NK-92 treated with Interleukin-12 subunit alpha and Interleukin-12 subunit beta, amount 100 ng/mL, for 24 hours (cell line): ENCODE measurements at places on chromosomes 2 and 18.

DNA sequence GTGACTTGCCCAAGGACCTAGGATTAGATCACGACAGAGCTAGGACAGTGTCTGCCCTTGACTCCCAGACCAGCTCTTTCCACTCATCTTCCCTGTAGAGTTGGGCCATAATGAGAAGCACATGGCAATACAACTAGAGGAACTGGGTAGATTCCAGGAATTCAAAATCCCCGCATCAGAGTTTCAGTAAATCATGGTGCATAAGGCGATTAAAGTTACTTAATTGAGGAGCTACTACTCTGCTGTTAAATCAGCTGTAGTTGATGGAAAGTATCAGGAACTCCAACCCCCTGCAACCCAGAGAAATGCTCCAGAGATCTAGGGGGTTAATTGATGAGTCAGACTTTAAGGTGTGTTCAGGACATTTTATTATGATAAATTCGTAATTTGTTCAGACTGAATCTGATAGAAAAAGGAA lies 5.7 kb downstream of the ANTXR1 start:
- no peak for DNase-seq

DNA sequence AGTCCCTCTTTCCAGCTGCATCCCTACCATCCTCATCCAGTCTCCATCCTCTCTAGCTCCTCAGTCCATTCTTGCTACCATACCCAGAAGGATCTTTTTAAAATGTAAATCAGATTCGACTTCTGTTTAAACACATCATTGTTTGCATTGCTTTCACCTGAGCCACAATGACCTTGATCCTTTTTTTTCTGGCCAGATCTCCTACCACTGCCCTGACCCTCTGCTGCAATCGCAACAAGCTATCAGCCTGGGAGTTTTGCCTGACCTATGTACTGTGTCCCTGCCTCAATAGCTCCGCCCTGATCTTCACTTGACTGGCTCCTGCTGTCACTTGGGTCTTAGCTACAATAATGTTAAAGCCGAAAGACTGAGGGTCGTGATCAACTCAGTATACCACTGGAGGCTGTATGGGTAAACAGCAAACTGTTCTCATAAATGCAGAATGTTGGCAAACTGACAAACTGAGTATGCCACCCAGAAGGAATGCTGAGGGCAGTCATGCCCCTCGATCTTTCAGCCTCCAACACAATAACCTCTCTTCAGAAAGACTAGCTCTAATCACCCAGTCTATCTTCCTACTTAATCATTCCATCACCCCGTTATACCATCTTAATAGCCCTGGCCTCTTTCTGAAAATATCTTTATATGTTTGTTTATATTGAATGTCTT lies 2.6 kb upstream of the RBM43 start:
- no peak for DNase-seq

DNA sequence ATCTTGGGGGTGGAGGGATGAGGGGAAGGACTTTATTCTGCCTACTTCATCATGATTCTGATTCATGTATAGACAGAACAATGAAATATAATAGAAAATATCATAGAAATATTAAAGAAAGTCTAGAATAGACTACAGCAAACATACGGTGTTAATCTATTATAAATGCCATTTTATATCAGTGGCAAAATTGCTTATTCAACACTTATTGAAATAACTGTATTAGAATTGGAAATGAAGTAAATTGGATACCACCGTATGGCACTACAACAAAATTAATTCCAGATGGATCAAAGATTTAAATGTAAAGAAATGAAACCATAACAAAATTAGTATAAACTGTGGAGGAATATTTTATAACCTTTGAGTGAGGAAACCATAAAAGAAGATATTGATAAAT lies 213.3 kb upstream of the CTAGE1 start:
- DNase-seq, result no peak

- DNase-seq, result no peak
Measured at GRCh38 chr18:75160364-75160763, 48.6 kb downstream of the PTGR3 start.

GRCh38 chr2:39620067-39620466 lies 45.6 kb upstream of the TMEM178A start:
- DNase-seq, result no peak

DNA sequence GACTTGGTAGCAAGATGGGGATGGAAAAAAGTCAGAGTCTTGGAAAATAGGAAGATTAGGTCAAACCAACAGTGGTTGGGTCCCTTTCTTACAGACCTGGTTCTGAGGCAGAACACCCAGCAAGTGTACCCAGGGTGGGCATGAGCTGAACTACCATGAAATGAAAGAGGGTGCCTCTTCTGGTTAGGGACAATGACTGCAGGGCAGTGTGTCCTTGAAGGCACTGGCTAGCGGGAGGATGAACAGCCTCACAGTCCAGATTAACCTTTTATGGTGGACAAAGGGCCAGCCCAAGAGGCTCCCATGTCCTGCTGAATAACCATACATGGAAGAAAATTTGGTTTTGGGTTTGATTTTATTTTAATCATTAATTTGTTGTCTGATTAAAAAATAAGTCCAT lies 61.8 kb upstream of the CCDC85A start:
- DNase-seq, result no peak

DNA sequence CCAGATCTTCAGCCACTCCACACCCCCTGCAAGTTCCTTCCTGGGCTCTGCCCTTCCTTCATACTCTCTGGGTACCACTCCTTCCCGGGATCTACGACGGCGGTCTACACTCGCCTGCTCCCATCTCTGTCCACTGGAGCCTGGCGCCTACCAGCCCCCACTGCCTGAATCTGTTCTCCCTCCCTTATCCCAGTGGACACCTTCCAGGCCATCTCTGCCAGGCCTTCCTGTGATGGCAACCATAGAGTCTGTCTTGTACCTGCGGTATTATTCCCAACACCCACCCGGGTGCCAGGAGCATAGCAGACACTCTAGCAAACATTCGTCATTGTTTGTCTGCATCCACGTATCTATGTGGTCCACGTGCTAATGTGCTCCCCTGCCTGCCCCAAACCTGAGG lies 140.9 kb downstream of the ZFP36L2 start:
- DNase-seq, result no peak

- DNase-seq, result no peak
Measured at GRCh38 chr2:174158003-174158402, 90.3 kb downstream of the OLA1 start.

- DNase-seq, result no peak
Measured at GRCh38 chr18:36411745-36412168, 114.2 kb downstream of the FHOD3 start.

GRCh38 chr2:149005471-149006077 lies 32.9 kb upstream of the LYPD6B start:
- no peak for DNase-seq

DNA sequence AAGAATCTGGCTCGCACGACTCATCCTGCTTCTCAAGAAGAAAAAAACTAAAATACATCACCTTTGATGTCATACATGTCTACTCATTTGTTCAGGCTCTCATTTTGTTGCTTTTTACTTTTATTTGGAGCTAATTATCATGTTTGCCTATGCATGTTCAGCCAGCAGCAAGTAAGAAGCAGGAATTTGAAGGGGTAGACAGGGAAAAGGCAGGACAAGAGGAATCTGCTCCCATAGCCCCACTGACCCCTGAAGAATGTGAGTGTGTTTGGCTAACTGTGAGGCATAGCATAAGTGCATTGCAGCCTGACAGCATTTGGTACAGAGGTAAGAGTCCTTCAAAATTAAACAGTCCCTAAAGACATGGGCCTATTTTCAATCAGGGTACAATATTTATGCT lies 72.7 kb downstream of the NYAP2 start:
- DNase-seq, result no peak

GRCh38 chr18:24811950-24812681 lies 351.7 kb downstream of the HRH4 start:
- DNase-seq, result no peak

DNA sequence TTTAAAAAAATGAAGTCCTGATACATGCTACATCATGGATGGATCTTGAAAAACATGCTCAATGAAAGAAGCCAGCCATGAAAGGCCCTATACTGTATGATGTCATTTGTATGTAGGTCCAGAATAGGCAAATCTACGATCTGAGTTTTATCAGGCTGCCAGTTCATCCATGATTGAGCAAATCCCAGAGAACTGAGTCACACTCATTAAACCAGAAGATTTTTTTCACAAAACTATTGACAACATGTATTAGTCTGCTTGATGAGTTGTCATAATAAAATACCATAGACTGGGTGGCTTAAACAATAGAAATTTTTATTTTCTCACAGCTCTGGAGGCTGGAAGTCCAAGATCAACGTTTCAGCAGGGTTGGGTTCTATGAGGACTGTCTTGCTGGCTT lies 130.7 kb downstream of the MREG start:
- DNase-seq, result no peak

GRCh38 chr18:55038162-55038561 lies 78.9 kb upstream of the CCDC68 start:
- no peak for DNase-seq

GRCh38 chr2:24745825-24746224 lies 47.4 kb downstream of the PTRHD1 start:
- DNase-seq, result no peak

DNA sequence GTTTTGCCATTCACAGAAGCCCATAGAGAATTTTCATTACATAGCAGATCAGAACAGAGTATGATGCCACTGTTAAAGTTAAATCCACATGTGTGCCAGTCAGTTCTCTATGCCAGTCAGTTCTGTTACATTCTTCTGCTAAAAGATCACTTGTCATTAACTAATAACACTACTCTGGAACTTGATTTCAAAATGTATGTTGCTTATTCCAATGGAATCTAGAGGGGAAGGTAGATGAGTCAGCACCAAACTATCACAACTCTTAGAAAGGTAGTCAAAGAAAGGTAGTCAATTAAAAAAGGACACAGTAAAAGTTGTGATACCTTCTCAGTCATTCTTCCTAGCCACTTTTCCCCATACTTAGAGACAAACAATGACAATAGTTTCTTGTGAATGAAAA lies 1214.4 kb downstream of the LRP1B start:
- no peak for DNase-seq

- no peak for DNase-seq
Measured at GRCh38 chr2:151761193-151761592, 26.9 kb upstream of the NEB start.

GRCh38 chr2:105410554-105410953 lies 11.7 kb upstream of the FHL2 start:
- no peak for DNase-seq

DNA sequence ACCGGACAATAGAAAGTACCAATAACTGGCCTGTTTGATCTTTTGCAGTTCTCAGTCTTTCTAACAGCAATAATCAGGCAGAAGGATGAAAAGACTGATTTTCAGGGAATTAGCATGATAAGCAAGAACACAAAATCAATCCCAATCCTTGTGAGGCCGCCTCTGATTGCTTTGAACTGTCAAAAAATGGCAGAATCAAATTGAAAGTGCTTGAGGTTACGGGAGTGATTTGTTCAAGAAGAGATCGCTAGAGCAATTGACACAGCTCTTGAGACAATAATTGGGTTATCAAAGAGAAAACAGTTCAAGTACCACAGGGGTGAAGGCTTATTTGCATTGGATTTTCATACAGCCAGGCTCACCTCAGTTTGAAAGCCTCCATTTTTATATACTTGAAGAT lies 663.4 kb downstream of the ARHGAP15 start:
- DNase-seq, result no peak
